DMS53 (cell line): ENCODE measurements at places on chromosomes 4 and X.

DNA sequence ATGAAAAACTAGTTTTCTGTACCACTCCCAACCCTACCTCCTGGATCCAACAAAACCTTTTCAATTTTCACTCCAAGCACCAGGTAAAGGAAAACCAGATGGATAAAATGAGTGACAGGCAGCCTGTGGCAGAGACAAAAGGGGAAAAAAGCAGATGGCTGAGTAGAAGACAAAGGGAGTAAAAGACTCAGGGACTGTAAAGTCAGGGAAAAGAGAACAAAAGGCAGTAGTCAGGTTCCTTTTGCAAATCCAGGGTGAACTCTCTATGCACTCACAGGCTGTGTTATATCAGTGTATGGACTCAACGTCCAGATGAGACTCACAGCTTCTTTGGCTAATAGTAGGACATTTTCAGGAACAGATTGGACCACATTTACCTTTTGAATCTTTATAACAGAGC, 54.2 kb downstream of the QRFPR start:
- no peak for DNase-seq

DNA sequence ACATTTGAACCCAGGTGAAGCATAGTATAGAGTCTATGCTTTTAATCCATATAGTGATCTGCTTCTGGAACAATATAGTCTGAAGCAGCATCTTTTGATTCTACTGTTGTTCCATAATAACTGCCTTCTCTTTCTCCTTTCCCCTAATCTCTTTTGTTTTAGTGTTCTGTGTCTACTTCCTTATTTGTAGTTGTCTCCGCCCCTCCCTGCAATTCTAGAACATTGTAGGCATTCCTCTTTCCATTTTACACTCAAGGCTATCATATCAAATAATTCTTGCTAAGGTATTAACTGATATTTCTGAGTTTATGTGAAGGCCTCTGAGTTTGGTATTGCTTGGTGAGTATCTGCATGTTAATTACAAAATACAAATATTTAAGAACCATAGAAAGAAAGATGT, 11.6 kb downstream of the BLTP1 start:
- DNase-seq, result no peak

DNA sequence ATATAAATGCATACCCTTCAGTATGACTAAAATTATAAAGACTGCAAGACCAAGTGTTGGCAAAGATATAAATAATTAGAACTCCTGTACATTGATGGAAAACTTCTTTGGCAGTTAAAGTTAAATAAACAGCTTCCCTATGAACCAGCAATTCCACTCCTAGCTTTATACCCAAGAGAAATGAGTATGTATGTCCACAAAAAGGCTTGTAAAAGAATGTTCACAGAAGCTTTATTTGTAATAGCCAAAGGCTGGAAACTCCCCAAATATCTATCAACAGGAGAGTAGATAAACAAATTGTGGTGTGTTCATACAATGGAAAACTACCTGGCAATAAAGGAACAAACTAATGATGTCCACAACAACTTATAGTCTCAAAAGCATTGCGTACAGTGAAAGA, 184.8 kb downstream of the AMELX start:
- DNase-seq, result no peak

DNA sequence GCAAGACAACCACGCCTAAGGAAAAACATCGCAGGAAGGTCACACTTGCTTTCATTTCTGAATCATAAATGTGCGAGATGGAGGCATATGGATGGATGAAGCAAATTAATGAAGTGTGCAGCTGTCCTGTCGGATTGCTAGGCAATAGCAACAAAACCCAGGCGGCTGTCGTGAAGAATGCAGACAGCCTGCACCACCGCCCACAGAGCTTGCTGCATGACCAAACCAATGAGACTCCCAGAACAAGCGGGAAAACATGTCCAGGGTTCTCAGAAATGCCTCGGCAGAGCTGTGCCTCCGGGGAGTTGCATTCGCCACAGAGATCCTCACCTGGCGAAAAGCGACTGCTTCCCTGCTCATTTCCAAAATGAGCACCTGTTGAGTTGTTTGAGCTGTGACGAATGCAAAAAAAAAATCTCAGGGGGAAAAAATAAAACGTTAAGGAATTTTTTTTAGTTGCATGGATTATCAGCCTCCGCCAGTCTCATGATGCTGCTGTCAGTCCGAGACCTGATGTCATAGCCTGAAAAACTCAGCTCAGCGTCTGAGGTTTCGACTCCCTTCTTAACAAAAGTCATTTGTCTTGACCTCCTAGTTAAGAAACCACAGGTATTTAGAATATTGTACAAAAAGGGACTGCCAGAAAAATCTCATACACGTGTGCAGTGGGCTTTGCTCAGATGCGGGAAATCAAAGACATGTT, 155.5 kb upstream of the MXRA5 start:
- DNase-seq, result no peak

- no peak for DNase-seq
Measured at GRCh38 chrX:8960957-8961468, 72.9 kb downstream of the FAM9B start.

DNA sequence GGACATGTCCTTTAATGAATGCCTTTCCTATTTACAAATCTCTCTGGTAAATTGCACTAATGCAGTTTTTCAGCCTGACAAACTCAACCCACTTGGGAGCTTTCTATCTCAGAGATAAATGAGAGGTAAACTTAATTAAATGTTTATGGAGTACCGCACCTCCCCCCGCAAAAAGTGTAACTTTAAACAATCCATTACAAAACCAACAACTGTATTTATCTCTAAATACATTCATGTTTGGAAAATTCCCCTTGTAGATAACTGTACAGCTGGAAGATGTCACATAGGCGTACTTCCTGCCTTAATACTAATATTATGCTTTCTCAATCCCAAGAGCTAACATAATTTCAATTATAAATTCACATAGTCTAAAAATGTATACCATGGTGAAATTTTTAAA, 215.5 kb downstream of the LDB2 start:
- DNase-seq, result no peak

DNA sequence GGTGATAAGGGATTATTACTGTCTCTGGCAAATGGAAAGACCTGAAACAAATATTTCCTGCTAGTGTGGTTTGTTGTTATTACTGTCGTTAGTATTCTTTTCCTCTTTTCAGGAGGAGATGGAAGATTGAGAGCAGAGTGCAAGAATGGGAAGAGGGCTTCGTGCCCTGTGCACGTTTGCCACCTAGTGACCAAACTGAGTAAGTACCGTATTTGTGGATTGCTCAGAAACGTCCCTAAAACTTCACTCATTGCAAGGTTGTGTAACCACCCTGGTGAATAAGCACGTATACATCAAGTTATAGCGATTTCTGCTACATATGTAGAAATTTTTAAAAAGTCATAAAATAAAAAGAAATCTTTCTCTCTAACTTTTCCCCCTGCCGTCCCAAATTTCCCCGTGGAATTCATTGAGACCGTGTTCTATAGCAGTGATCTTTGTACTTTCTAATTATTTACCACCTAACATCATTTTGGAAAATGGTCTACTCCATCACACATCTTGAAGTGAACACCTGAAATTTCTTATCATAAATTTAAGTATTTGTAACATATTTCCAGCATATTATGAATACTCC, 24.3 kb downstream of the LINC00632 start:
- peak; percentile 76 for DNase-seq

DNA sequence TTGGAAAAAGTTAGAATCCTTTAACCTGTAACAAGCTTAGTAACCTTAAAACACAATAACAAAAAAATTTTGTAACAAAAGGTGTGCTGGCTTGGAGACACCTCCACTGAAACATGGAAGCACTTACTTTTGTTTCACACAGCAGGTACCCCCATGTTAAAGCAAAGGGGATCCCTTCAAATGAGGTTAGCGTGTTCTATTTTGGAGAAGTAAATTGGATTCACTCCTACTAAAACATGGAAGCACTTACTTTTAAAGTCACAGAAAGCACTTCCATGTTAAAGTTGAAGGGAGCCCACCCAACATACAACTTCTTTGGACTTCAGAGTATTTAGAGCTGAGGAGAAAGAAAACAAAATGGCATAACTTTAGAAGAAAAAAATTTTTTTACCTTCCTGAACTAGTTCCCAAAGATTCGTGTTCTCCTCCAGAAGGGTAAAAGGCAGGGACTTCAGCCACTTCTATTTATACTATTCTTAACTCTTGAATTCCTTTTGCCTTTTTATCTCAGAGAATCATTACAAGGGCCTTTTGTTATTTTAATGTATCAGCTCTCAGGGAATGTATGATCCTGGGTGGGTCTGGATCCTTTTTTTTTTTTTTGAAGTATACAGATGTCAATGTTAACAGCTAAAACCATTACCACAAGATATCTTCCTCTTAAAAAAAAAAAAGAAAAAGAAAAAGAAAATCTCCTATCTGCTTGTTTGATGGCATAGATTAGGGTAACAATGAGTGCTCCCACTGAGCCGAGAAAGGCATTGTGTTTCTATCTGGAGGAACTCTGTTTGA, 11.5 kb downstream of the LARP7 start:
- no peak for DNase-seq

DNA sequence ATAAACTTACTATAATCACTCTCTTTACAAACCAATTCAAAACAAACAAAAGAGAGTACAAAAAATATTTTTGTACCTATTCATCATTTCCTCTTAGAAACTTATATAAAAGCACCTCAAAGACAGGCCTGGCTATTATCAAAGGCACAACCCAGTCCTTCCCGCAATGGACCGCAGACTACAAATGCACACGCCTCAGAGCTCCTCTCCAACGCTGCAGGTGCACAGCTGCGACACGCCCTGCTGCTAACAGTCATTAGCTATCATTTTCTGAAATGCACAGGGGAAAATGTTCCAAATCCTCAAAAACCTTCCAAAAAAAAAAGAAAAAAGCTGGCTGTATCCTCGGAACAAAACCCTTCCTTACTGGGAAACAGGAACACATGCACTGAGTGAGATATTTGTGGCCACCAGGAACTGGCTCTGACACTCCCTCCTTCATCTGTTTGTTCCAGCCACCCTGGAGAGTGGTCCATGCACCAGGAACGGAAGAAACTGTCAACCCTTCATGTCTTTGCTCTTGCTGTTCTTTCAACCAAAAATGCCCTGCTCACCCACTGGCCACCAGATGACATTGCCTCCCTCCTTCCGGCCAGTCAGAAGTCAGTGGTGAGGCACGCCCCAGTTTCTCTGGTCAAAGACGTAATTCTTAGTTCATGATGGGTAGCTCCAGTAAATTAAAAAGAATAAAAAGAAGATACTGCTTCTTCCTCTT, 16.7 kb downstream of the IRF2 start:
- no peak for DNase-seq

- DNase-seq, result no peak
Measured at GRCh38 chr4:47873877-47874541, 36.1 kb upstream of the CORIN start.

DNA sequence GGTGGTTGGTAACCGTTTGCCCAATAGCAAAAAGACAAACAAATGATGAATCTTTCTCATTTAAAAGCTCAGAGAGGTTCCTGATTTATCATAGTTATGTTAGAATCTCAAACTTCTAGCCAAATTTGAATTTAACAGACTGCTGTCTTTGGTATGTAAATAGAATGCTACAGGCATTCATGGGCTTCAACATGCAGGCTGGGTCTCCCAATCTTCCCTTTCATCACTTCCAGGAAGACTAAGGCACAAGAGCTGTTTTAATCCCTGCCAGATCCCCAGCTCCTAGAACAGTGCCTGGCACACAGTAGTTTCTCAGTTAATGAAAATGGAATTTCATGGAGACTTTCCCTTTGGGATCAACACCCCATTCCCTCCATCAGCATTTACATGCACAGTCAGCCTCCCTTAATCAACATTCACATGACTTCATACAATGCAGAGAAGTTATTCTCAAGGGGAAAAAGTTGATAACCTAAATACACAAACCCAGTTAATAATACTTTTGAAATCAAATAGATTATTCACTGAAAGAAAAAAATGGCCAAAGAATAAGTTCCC, 107.6 kb upstream of the C1QTNF7 start:
- no peak for DNase-seq

DNA sequence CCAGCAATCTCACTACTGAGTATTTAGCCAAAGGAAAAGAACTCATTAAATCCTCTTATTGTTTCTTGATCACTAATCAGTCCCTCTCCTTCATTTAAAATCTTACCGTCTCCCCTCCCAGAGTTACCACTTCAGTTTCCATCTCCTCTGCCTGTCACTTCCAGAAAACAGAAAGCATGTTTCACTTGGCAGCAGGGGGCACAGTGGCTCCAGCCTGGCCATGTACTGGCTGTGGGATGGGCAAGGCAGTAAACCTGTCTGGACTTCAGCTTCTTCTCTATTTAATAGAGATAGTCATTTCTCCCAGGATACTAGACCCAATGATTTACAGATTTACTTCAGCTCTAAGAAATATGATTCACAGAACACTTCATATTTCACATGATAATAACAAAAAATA, 63.2 kb downstream of the CD40LG start:
- peak; percentile 62 for DNase-seq

- no peak for DNase-seq
Measured at GRCh38 chrX:13719192-13719856, 15.1 kb downstream of the TRAPPC2 start.

GRCh38 chr4:170049766-170050165, 23.6 kb upstream of the MFAP3L start:
- DNase-seq, result no peak

- DNase-seq, result no peak
Measured at GRCh38 chr4:120839974-120840751, 82.4 kb downstream of the PRDM5 start.

- DNase-seq, result no peak
Measured at GRCh38 chr4:121654738-121655137, 42.0 kb downstream of the ANXA5 start.

- peak; percentile 40 for DNase-seq
Measured at GRCh38 chr4:9703391-9703790, 78.0 kb upstream of the DRD5 start.

GRCh38 chrX:22746081-22746480, 253.7 kb upstream of the DDX53 start:
- no peak for DNase-seq

DNA sequence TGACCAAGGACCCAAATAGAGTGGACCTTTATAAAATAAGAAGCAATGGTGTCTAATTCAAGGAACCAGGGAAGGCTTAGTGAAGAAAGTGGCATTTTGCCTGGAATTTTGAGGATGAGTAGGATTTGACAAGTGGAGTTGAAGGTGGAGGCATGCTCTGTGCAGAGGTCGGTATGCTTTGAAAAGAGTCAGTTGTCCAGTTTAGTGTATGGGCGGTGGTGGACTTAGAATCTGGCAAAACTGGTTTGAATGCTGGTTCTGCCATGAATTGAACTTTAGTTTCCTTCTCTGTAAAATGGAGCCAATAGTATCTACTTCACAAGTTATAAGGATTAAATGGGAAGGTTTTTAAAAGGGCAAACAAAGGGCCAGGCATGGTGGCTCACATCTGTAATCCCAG, 29.7 kb downstream of the SEPTIN11 start:
- no peak for DNase-seq

- no peak for DNase-seq
Measured at GRCh38 chr4:149723065-149723464, 92.6 kb downstream of the IQCM start.
